ENCODE measurements at places on chromosomes 12 and 14.

- no peak for DNase-seq
These were observed 260.9 kb downstream of the BMP4 start for GRCh38 chr14:53695692-53696214.

DNA sequence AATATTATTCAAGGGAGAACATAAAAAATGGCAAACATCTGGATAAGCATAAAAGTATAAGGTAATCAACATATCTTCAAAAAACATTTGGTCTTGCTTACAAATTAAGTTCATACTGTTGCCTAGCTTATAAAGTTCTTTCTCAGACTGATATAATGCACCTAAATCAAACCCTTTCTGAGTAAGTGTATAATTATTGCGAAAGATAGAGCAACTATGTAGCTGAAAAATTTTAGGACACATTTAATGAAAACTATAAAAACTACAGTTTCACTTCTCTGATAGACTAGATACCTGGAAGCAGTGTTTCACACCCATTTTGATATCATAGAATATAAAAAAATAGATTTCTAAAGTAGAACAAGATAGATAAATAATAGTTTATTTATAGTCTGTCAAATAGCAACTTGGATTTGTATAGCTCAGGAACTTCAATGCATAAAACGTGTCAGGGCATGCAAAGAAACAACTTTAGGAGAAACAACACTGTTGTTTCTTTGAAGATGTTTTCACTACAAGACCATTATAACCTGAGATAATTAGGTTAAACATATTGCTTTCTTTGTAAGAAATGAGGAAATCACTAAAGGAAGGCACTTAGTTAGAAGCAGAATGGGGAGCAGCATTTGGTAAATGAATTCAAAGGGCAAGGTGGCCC, 7.6 kb downstream of the CLECL1 start:
- no peak for DNase-seq

DNA sequence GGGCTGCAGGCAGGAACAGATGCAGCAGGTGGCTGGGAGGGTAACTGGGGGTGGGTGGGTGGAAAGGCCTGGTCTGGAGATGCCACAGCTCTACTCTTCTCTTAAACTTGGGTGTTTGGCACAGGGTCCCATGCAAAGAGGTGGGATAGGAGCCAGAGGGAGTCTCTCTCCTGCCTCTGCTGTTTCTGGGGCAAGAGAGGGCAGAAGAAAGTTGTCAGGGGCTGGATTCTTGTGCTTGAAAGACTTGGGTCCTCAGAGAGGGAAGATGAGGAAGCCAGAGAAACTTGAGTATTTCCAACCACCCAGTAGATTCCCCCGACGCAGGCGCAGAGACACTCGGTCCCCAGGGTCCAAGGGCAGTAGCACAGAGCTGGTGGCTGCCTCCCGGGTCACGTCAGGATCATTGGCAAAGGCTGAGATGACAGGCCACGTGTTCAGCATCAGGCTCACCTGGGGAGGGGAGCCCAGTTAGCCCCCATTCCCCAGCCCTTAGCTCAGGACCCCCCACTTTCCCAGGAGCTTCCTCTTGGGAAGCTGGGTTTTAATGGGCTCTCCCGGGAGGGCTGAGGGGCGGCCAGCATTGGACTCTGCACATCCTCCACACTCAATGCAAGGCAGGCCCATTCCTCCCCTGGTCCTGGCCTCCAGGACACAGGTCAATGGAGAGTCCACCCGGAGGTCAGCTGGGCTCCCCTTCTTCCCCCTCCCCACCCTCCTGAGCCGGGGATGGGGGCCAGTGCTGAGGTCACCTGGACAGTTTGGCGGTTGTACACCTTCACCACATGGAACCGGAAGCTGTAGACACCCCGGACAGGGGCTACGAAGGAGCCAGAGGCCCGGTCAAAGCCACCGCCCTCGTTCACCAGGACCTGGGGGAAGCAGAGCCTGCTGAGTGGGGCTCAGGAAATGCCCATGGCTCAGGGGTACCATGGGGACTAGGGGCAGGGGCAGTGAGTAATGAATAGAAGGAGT, 1.6 kb downstream of the CBLN3 start:
- DNase-seq = peak; percentile 8

DNA sequence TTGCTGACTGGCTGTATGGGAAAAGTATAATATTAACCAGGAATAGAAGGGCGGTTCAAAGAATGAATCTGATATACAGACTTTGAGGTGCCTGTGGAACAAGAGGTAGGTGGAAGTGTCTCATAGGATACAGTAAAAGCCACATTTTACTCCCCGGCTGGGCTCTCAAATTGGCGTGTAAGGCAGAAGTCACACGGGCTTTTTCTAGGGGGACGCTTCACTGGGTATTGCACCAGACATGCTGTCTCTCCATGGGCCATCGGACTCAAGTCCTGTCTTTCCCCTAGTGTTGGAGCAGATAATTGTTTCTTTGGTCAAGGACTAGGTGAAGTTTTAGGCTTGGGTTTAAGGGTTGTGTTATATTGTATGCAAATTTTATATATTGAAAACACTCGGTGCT, 9.1 kb downstream of the TMCC3 start:
- no peak for DNase-seq

DNA sequence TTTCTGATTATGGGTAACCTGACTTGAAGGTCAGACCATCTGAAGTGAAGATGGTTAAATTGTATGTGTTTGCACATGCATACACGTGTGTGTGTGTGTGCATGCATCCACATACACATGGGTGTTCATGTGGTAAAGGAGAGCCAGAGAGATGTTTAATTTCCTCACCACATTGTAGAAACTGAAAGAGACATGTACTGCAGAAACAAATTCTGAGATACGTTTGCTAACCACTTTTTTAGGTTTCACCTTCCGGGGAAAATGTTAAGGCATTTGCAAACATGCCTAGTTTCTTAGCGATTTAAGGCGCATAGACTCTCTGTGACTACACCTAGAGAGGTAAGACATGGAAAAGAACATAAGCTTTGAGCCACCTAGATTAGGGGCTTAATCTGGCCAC, 362.9 kb downstream of the RAD51B start:
- DNase-seq = peak; percentile 14

- DNase-seq = no peak
These were observed 23.6 kb upstream of the PGF start for GRCh38 chr14:74979029-74979428.

- DNase-seq = no peak
These were observed 17.1 kb downstream of the GSC start for GRCh38 chr14:94752591-94753436.

GRCh38 chr12:1834186-1834925, 14.0 kb downstream of the LRTM2 start:
- no peak for DNase-seq

DNA sequence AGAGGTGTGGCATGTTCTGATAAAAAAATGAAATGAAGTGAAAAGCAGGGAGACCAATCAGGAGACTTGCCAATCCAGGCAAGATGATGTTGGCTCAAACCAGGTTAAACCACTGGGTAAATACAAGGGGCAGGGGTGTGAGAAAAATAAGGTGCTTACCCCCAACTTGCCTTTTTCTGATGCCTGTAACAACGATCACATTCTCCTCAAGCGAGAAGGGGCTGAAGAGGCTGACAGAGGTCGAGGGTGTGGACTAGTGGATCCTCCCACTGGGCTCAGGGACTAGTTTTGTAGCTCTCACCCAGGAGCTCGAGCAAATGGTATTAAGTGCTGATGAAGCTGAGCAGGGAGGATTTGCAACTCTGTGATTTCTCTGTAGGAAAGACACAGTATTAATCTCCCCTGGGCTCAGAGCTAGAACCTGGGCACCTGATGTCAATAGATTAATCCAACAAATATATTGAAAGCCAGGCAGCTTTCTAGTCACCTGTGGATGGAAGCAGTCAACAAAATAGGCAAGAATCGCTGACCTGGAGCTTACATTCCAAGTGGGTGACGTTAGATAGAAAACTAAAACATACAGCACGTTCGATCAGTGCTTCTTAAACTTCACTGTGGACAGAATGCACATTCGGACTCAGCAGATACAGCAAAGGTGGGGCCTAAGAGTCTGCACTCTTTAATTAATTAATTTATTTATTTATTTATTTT, 15.2 kb upstream of the EAPP start:
- DNase-seq = peak; percentile 13

DNA sequence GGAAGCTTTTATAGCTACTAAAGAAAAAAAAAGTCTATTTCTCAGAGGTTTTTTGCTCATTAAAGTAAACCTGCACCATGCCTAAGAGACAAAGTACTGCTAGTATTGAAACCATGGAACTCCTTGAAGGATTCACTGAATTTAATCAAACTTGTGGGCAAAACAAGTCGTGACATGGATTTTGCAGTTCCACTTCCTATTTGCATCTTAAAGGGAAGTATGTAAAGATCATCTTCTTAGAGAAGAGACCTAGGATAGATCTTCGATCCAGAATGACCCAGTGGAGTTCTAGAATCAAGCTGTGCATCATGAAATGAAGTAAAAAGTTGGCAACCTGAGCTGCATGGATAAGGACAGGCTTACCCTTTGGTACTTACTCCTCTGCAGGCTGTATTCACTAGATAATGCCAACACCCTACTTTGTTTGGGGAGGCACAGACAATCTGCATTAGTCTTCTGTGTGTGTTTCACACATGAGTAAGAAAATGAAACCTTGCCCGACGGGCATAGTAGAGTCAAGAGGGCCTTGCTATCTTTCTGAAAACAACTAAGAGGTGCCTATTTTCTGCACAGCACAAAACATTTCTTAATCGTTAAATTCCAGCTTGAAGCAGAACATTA, 1.9 kb downstream of the GNG2 start:
- DNase-seq = peak; percentile 55

DNA sequence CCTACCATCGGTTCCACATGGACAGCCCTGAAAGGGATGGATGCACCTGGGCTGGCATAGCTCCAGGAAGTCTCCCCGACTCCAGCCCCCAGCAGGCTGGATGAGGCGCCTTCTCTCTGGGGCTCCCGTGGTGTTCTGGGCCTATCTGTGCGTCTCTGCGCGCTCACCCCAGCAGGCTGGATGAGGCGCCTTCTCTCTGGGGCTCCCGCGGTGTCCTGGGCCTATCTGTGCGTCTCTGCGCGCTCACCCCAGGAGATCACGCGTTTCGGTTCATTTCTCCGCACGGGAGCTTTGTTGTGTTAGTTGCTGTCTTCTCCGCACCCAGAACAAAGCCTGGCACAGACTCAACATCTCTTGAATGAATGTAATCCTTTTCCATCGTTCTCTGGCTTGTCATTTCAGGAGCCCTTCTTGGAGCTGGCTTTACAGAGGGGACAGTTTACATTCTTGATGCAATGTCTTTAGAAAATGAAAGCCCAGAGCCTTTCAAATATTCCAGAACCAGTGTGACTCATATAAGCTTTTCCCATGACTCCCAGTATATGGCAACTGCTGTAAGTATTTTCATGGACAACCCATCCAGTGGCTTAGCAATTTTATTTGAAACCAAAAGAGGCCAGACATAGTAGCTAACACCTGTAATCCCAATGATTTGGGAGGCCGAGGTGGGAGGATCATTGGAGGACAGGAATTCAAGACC, 40.3 kb downstream of the CFAP251 start:
- no peak for DNase-seq

DNA sequence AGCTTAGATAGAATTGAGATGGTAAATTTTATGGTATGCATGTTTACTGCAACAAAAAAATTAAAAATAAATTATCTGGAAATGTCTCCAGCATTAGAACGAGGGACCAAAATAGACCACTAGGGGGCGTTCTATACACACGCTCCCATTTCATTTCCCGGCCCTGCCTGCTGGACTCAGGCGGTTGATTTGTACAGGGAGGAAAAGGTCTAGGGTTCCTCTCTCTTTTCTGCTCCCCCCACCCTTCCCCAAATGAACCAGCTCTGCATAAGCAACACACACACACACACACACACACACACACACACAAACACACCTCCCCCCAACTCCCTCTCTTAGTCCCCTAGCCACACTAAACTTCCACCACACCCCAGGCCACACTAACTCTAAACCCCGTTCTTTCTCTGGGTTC, 7.8 kb upstream of the DTX1 start:
- DNase-seq = peak; percentile 70
